Activated CD4-positive, alpha-beta memory T cell treated with anti-CD3 and anti-CD28 coated beads for 36 hours (primary cell): ENCODE measurements at places on chromosomes 6 and 20. TPM values are rescaled to one million over a fixed set of nuclear protein-coding genes. Genes with fewer than 3 reads are reported as not detected.

- DNase-seq: no peak
- no peaks in the 10 kb centered on the region for H3K27me3 ChIP-seq
- no peak overlapping the region for H3K27ac ChIP-seq
Observed at GRCh38 chr6:100809346-100809745, 71.8 kb downstream of the ASCC3 start.

- no peaks in the 10 kb centered on the region for H3K27me3 ChIP-seq
- no peak overlapping the region for H3K4me3 ChIP-seq
- DNase-seq: no peak
- H3K36me3 ChIP-seq: peaks cover 3% of the 10 kb centered on the region
- no peak overlapping the region for H3K27ac ChIP-seq
Observed at GRCh38 chr20:5821627-5822215, 71.5 kb downstream of the SHLD1 start.

The VSX1 gene
- total RNA-seq: not detected

DNA sequence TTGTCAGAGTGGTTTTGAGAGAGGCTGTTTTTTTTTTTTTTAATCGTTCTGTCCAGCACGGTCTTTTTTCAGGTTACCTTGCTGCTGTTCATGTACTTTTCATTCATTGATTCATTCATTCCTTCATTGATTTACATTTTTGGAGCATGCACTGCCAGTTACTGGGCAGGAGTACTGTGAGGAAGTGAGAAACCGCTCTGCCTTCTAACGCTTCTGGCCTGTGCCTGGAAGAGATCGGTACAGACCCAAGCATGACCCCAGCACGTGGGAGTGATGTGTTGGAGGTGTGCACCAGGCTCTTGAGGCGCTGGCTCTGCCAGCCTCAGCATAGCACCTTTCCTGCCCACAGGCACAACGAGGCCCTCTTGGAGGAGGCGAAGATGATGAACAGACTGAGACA is 9.1 kb downstream of the RIPK1 start:
- H3K4me3 ChIP-seq: no peak overlapping the region
- no peaks in the 10 kb centered on the region for H3K27me3 ChIP-seq
- peaks cover 33% of the 10 kb centered on the region for H3K4me1 ChIP-seq
- no peak for DNase-seq
- peaks cover 34% of the 10 kb centered on the region for H3K36me3 ChIP-seq

DNA sequence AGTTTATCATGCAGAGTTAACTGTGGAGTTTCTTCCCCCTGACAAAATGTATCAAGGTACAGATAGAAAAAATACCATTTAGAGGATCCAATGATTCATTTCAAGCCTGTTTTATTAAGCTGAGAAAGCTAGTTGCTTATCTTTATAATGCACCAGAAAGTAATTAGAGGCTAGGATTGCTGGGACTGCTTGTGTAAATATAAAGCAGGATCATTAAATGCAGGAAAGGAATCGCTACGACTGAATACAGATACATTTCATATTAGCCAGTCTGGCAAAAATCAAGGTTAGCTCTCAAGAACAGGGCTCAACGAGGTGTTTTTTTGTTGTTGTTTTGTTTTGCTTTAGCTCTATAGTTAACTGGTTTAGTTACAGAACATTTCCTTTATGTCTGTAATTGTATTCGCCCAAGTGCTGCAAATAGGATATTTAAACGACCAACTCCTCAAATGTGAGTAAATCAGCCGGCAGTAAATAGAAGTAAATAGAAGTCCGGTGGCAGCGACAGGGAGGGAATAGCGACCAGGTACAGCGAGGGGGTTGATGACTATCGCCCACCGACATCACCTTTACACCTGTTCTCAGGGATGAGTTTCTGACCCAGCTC is 748 bp downstream of the UBE2J1 start:
- no peak for DNase-seq
- H3K4me1 ChIP-seq: peaks cover 70% of the 10 kb centered on the region
- peaks cover 3% of the 10 kb centered on the region for H3K36me3 ChIP-seq
- H3K27ac ChIP-seq: peak overlapping the region; percentile 84
- no peaks in the 10 kb centered on the region for H3K27me3 ChIP-seq
- peak overlapping the region; percentile 91 for H3K4me3 ChIP-seq

- no peaks in the 10 kb centered on the region for H3K27me3 ChIP-seq
- no peak overlapping the region for H3K27ac ChIP-seq
- DNase-seq: no peak
Observed at GRCh38 chr6:142696123-142697000, 248.6 kb downstream of the HIVEP2 start.

The FAM210B gene
- 5.9 TPM for total RNA-seq

The FRMD1 gene
- total RNA-seq: not detected

The THBS2 gene
- total RNA-seq: not detected

DNA sequence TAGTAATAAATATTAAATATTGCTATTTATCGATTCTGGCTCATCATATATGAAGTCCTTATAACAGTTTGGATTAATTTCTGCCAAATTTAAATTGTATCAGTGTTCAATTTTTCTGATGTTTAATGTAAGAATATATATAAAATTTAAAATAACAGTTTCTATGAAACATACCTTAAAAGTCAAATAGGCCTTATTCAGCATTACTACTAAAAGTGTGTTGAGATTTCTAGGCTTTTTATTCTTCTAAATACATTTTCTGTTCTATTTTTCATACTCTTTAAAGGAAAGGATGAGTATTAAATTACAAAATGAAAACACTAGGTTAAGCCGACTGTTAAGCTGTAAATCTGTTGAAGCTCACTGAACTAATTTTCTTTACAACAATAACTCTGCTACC is 13.6 kb downstream of the PERP start:
- no peak overlapping the region for H3K4me3 ChIP-seq
- H3K4me1 ChIP-seq: no peaks in the 10 kb centered on the region
- DNase-seq: no peak
- H3K36me3 ChIP-seq: peaks cover 12% of the 10 kb centered on the region
- H3K27ac ChIP-seq: no peak overlapping the region
- H3K27me3 ChIP-seq: no peaks in the 10 kb centered on the region

The FIG4 gene
- total RNA-seq: 18.2 TPM

The NT5E gene
- total RNA-seq: 3.7 TPM

The ARMH2 gene
- total RNA-seq: not detected

The RWDD1 gene
- total RNA-seq: 46.7 TPM

The TP53TG5 gene
- total RNA-seq: 0.24 TPM

DNA sequence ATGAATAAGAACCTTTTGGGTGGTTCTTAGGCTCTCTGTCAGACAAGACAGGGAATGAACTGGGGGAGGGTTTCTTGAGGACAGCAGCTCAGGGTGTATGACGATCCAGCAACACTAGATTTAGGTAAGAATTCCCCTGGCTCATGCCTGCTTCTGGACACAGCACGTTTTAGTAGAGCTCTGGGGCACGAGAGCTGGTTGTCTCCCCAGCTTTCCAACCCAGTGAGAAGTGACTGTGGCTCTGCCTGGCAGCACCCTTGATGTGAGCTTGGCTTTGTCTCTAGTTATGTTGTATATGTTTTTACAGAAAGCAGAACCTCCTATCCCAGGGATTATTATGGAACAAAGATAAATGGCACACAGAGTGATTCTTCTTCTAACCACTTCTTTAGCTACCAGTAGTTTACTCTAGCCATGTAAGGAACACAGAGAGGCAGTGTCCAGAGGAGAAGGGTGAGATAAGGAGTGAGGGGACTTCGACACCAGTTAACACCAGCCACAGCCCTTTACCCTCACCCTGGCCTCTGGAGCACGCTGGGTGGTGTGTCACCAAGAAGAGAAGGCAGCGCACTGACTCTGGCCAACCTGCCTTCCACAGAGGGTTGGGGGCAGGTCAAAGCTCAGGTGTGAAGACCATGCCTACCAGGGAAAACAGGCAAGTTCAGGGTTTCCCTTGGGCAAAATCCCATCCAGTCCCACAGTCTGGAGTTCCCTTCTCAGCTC is 3.9 kb downstream of the APOBEC2 start:
- no peaks in the 10 kb centered on the region for H3K27me3 ChIP-seq
- H3K36me3 ChIP-seq: peaks cover 10% of the 10 kb centered on the region
- no peak overlapping the region for H3K27ac ChIP-seq
- H3K4me1 ChIP-seq: peaks cover 10% of the 10 kb centered on the region
- no peak for DNase-seq

GRCh38 chr20:63860325-63861051 is 810 bp upstream of the ABHD16B start:
- H3K27ac ChIP-seq: no peak overlapping the region
- H3K4me3 ChIP-seq: no peak overlapping the region
- H3K4me1 ChIP-seq: peaks cover 35% of the 10 kb centered on the region
- H3K27me3 ChIP-seq: no peaks in the 10 kb centered on the region
- no peak for DNase-seq
- peaks cover 21% of the 10 kb centered on the region for H3K36me3 ChIP-seq

The SLPI gene
- total RNA-seq: not detected

The COL12A1 gene
- total RNA-seq: not detected

The RNF39 gene
- not detected for total RNA-seq

DNA sequence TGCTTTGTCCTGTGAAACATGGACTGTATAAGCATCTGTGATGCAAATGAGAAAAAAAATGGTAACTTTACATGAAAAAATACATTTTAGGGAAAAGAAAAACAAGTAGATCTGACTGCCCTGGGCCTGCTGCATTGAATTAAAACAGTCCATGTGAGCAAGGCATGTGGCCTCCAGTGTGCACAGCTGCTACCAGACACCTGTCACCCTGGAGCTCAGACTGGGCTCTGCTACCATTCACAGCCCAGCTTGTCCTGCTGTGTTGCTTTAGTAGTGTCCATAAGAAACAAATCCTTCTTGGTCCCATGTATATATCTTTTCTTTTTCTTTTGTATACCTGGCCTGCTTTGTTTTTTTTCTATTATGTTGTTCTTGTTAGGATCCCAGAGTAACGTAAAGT is 315.9 kb downstream of the NKAIN2 start:
- H3K36me3 ChIP-seq: no peaks in the 10 kb centered on the region
- H3K4me1 ChIP-seq: no peaks in the 10 kb centered on the region
- no peaks in the 10 kb centered on the region for H3K27me3 ChIP-seq
- H3K27ac ChIP-seq: no peak overlapping the region

DNA sequence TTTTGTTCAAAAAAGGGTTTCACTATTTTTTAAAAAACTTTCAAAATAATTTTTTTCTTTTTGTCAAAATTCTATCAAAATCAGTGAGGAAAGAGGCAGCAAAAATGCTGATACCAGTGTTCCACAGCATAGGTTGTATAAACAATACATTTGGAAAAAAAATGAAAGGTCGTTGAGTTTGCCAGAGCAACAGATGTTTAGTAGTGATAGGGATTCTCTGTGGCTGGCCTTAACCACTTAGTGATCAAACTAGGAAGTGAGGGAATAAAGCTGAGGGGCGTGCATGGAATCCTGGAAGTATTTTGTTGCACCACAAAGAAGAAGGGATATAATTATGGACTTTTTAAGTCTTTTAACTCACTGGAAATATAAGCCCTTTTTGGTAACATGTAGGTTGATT is 555.3 kb upstream of the CHD6 start:
- H3K36me3 ChIP-seq: no peaks in the 10 kb centered on the region
- no peak overlapping the region for H3K27ac ChIP-seq
- H3K27me3 ChIP-seq: no peaks in the 10 kb centered on the region
- no peaks in the 10 kb centered on the region for H3K4me1 ChIP-seq

The CDSN gene
- total RNA-seq: not detected

DNA sequence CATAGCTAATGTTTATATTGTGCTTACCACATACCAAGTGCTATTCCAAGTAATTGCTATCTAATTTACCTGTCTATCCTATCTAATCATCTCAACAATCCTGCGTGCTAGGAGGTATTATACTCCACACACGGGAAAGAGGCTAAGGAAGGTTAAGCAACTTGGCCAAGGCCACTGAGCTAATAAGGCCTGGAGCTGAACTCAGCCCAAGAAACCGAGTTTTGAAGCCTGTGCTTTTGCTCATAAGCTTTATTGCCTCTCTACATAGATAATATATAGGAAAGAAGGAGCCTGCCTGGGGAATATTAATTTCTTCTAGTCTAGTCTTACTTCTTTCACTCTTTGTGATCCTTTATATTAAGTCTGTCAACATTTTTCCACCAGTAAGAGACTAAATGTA is 67.8 kb upstream of the ADGRF4 start:
- H3K36me3 ChIP-seq: no peaks in the 10 kb centered on the region
- H3K4me3 ChIP-seq: no peak overlapping the region
- peaks cover 6% of the 10 kb centered on the region for H3K4me1 ChIP-seq
- no peaks in the 10 kb centered on the region for H3K27me3 ChIP-seq

- no peaks in the 10 kb centered on the region for H3K36me3 ChIP-seq
- H3K27ac ChIP-seq: no peak overlapping the region
- DNase-seq: no peak
- peaks cover 13% of the 10 kb centered on the region for H3K27me3 ChIP-seq
- no peaks in the 10 kb centered on the region for H3K4me1 ChIP-seq
Observed at GRCh38 chr6:113679051-113679450, 178.1 kb upstream of the MARCKS start.
